ENCODE measurements at places on chromosomes 16 and 17.

GRCh38 chr16:83269541-83269940 lies 538.2 kb upstream of the HSBP1 start:
- DNase-seq = no peak

DNA sequence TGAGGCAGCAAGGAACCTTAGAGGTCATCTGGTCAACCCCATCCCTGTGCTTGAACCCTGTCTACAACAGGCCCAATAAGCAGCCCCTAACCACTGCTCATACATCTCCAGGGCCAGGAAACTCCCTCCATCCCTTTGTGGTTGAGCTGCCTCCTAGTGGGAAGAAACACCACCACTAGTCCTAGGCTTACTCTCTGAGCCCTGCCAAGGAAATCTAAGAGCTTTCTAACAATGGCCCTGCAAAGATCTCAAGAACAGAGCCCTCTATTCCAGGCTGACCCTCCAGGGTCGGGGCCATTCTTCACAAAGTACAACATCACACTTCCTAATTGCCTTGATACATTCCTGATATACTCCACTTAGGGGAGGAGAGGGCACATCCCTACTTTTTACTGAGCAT lies 5.8 kb downstream of the ACLY start:
- DNase-seq = no peak

- no peak for DNase-seq
Measured at GRCh38 chr17:58525239-58525638, 10.8 kb upstream of the MTMR4 start.

GRCh38 chr16:14509675-14510132 lies 120.4 kb downstream of the PARN start:
- no peak for DNase-seq

DNA sequence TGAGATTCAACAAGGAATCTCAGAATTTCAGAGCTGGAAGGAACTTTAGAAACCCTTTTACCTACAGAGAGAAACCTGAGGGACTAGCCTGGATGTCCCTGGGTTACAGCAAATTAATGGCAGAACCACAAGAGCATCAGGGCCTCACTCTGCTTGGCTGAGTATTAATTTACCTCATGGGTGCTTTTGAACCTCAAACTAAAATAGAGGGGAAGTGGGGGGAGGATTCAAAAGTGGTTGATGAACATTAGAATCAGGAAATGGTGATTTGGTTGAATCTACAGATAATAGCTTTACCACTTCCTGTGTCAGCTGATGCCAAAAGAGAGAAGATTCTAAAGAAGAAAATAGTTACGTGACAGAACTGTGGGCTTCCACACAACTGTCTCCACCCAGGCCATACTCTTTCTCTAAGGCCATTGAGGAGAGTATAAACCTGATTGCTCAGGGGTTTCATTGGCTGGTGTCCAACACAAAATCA lies 11.3 kb upstream of the SKAP1 start:
- no peak for DNase-seq

- DNase-seq = no peak
Measured at GRCh38 chr17:21214777-21215541, 998 bp upstream of the TMEM11 start.

DNA sequence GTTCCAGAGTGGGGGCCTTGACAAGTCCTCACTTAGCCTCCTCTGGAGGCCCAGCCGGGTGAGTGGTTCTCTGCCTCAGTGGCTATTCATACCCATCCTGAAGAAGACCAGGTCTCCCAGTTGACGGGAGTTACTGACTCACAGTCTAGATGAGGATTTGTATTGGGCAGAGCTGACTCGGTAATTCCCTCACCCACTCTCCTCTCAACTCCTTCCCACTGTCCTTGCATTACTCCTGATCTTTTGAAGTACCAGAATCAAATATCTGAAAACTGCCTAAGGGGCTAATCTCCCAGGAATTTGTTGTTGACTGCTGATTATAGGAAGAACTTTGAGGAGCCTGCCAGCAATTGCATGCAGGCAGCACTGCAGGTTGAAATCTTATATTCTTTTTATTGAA lies 14.2 kb downstream of the SAP30BP start:
- no peak for DNase-seq

GRCh38 chr17:37816950-37817349 lies 72.1 kb upstream of the HNF1B start:
- DNase-seq = no peak

DNA sequence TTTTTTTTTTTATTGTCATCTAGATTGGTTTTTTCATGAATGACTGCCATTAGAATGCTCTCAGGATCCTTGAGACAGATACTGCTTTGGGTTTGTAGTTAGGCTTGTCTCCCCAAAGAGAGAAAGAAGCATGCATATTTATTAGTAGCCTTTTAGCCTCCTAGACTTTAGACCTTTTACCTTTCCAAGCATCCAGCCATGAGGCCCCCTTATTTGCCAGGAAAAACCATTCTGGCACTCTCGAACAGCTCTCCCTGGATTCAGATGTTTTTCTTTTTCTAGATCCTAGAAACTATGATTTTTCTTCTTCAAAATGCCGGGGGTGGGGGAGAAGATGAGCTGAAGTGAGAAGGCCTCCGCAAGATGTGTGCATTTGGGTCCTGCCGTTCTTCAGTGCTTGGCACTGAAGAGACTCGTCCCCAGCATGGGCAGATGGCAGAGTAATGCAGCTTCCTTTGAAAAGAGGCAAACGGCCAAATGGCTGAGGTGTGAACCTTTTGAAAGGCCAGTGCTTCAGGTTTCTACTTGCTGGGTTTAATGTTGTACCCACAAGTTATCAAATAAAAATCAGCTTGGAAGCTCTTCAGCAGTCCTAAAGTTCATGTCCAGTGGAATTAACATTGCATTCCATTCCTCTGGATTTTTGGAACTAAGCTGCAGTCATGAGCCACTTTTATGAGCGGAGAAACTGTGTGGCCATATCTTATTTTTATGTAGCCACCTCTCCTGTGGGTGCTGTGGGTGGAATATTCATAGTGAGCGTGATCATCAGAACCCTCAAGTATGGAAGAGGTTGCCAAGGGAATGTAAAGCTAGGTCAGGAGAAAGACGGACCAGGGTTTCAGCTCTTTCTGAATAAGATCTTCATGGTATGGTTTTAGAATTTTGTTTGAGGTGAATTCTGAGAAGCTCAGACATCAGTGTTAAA lies 7.2 kb downstream of the SOCS7 start:
- DNase-seq = no peak

GRCh38 chr17:67245073-67245693 lies at the start of gene HELZ:
TSS of gene HELZ (minus strand) at chr17:67245196. CDS start at chr17:67218804, 26,392 bp downstream.
- DNase-seq = peak; percentile 79

GRCh38 chr17:47738178-47738577 lies 5.1 kb downstream of the TBX21 start:
- no peak for DNase-seq

- no peak for DNase-seq
Measured at GRCh38 chr17:69090365-69090764, 29.6 kb upstream of the ABCA9 start.

DNA sequence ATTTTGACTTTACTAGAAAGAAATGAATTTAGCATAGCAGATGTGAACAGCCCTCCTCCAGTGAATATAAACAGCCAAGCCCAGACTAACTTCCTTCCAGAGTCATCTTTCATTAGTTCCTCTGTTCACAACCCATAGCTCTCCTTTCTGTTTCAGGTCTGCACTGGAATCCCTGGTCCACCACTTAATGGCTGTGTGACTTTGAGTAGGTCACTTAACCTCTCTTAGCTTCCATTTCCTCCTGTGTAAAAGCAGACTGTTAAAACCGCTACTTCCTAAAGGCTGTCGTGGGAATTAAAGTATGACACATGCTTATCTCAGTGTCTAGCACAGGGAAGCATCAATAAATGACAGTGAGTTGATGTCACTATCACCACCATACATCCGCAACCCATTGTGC lies 7.5 kb downstream of the SLC6A4 start:
- DNase-seq = no peak

- no peak for DNase-seq
Measured at GRCh38 chr17:75565066-75565465, 22.5 kb upstream of the MYO15B start.

DNA sequence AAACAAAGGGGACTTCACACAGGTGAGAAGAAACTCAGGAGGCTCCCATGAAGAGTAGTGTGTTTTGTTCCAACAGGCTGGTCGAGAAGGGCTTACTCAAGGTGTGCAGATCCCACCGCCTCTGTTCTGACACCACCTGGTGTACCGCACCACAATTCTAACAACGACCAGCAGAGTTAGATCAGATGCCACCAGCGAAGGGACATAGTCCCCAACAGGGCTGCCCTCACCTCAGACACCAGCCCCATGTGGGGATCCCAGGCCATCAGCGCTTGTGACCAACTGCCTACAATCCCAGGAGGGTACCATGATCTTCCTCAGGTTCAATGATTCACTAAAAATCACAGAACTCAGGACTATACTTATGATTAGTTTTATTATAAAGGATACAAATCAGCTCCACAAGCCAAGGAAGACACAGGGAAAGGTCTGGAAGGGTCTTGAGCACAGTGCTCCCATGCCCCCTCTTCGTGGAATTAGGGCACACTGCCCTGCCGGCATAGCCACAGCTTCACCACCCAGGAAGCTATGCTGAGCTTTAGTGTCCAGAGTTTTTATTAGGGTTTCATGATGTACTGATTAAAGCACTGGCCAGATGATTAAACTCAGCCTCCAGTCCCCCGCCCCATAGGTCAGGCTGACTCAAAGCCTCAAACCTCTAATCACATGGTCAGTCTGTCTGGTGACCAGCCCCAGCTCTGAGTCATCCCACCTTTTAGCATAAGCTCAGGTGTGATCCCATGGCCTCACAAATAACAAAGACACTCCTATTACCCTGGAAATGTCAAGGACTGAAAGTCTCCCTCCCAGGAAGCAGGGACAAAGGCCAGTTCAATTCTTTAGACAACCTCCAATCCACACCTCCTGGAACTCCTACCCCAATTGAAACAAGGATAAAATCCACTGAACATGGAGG lies 26.0 kb downstream of the TRIM25 start:
- DNase-seq = no peak

- DNase-seq = no peak
Measured at GRCh38 chr17:59643159-59644140, 23.8 kb downstream of the CLTC start.

- no peak for DNase-seq
Measured at GRCh38 chr16:68612996-68613395, 32.1 kb upstream of the CDH3 start.

DNA sequence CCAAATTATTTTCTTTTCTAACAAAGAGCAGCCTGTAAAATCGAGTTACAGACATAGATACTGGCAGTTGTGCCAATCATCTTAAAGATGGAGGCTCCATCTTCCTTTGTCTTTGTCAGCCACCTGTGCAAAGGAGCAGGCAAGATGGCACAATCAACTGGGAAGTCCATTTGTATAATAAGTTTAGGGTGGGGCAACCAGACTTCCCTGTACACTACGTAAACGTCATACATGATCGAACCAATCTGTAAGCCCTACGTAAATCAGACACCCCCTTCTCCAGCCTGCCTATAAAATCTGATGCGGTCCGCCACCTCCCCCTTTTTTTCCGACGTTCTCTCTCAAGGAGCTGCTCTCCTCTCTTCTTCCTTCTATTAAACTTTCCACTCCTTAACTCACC lies 31.4 kb upstream of the MEAK7 start:
- DNase-seq = no peak

GRCh38 chr17:28252436-28252835 lies 66.6 kb upstream of the TMEM97 start:
- DNase-seq = no peak

- no peak for DNase-seq
Measured at GRCh38 chr16:89485701-89486246, 4.6 kb downstream of the ANKRD11 start.

DNA sequence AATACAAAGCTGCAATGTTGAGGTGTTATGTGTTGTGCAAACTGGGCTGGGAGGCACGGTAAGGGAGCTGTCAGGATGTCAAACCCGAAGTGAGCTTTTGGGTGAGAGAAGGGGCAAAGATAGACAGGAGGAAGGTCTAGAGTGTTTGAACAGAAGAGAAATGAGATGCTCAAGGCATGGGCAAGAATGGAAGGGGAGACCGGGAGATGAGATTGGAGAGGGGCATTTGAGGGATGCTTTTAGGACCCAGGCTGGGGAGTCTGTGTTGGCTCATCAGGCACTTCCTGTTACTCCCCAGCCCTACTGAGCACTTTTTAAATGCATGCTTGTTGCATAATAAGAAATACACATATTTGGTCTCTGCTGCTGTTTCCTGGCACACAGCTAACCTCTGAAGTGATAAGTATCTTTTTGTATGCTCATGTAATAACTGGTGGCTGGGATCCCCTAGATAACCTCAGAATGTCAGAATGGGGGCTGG lies 13.7 kb downstream of the UNC45B start:
- DNase-seq = no peak

- no peak for DNase-seq
Measured at GRCh38 chr17:74531231-74531761, at the start of gene CD300LB. TSS of gene CD300LB (minus strand) at chr17:74531475. CDS start at chr17:74531350, 125 bp downstream.

DNA sequence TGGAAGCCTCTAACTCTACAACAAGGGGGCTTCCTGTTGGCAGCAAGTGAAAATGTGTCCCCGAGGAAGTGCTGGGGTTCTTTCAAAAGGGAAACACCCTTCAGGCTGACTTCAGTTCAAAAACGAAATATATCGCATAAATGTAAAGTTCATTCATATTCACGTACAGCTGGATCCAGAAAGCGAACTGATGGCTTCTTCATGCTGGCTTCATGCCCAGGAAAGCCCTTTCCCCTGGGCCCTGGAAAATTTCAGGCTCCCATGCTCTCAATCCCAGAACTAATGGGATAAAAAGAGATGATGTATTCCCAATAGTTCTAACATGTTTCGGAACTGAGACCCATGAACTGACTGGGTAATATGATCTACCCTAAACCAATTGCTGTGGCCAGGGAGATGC lies 104.7 kb upstream of the CDH13 start:
- no peak for DNase-seq

DNA sequence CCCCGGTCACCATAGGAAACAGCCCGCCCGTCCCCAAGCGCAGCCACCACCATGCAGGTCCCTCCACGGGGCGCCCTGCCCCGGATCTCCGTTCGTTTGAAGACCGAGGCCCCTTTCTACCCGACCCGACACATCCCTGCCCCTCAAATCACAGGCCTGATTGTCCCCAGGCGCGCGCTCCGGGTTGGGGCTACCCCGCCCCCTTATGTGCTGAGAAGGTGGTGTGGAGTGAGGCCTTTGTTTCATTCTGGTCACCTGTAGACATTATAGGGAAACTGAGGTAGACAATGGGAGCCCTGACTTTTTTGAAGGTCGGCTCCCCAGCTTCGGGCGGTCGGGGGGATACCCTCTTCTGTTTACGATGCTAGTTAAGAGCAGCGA lies 763 bp upstream of the ACTG1 start:
- DNase-seq = no peak

- no peak for DNase-seq
Measured at GRCh38 chr17:44069974-44070454, 521 bp upstream of the G6PC3 start.

GRCh38 chr16:54750249-54750648 lies 180.4 kb upstream of the IRX5 start:
- no peak for DNase-seq

All from NCI-H2029 (cell line).